C1 segment of cervical spinal cord (tissue), 14 donors: ENCODE measurements at places on chromosomes 11 and 22.

GRCh38 chr11:91365986-91366585 is 858.5 kb upstream of the FAT3 start:
- DNase-seq: no peak

DNA sequence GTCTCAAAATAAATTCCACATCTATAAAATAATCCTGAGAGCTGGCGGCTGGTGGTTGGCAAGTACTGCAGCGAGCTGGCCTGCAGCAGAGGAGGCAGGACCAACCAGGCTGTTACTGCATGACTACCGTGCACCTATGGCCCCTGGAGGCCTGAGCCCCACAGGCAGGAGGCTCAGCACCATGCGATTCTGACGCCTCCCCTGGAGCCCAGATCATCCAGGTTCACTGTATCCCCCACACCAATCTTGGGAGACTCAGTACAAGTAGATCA is 159.5 kb upstream of the NCAM1 start:
- DNase-seq: no peak

DNA sequence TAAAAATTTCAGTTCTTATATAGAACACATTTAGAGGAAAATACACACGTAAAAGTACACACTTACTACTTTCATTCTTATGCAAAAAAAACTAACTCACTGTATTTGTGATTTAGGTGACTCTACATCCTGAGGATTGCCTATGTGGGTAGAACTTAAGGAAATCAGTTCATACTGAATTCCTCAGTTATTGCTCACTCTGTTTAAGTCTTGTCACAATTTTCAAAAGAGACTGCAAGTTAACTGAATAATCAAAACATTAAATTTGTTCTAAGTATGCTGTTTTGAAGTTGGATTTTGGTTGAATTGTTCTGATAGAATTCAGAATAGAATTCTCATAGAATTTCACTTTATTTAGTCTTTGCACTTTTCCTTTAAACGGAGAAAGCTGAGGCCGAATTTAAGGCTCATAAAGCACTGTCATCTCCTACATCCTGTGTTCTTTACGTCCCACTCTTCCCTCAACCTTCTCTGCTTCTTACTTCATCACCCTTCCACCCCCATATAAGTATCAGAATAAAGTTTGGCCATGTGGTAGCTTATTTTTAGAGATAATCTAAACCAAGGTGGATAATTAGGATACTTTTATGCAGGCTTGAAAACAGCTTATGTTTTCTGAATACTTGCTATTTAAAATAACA is 59.8 kb downstream of the APOL5 start:
- DNase-seq: no peak

DNA sequence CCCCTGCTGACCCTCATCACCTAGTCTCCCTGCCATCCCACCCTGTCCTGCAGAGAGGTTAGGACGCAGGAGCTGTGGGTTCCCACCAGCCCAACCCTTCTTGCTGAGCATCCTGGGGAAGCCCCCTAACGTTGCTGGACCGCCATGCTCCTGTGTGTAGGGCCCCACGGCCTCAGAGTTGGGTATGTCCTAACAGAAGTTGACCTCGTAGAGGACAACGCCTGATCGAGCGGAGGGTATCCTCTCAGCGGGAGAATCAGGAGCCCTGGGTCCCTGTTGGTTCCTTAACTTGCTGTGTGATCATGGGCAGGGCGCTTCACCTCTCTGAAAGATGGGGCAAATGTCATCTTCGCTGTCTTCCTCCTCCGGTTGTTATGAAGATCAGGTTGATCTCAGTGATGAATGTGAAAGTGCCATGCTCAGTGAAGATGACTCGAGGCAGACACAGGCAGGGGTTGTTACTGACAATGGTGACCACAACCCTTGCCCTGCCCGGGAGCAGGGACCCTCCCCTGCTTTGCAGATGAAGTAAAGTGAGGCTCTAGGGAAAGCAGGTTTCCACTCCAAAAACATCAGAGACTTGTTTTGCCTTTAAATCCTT is 19.3 kb upstream of the CD5 start:
- DNase-seq: no peak

DNA sequence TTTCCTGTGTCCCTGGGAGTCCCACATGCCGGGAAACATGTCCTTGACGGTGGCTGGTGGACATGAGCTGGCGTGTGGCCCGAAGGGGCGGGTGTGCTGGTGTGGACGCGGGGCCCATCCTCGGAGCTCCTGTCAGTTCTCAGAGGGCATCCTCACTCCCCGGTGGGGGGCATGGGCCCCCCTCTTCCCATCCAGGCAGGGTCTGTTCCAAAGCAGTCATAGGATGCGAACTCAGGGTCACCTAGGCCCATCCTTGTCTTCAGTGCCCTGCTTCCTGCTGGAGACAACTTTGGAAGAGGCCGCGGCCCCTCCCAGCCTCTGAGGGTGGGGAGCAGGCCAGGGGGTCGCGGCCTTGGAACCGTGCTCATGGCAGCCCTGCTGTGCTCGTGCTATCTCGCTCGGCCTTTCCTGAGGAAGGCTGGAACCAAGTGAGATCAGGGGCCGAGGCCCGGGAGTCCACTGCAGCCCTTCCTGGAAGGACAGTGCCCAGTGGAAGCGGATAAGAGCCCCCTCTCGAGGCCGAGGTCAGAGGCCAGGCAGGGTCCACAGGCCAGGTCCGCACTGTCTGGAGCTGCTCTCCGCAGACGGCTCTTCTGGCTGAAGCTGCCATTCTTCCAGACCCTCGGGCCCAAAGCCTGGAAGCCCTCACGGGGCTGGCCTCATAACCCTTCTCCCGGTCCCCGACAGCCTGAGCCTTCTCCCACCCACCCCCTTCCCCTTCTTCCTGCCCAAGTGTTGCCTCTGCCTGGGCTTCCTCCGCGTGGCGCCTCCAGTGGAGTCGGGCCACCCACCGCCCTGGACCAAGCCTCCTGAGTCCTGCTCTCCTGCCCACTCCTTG is 8.7 kb downstream of the GRK2 start:
- no peak for DNase-seq

DNA sequence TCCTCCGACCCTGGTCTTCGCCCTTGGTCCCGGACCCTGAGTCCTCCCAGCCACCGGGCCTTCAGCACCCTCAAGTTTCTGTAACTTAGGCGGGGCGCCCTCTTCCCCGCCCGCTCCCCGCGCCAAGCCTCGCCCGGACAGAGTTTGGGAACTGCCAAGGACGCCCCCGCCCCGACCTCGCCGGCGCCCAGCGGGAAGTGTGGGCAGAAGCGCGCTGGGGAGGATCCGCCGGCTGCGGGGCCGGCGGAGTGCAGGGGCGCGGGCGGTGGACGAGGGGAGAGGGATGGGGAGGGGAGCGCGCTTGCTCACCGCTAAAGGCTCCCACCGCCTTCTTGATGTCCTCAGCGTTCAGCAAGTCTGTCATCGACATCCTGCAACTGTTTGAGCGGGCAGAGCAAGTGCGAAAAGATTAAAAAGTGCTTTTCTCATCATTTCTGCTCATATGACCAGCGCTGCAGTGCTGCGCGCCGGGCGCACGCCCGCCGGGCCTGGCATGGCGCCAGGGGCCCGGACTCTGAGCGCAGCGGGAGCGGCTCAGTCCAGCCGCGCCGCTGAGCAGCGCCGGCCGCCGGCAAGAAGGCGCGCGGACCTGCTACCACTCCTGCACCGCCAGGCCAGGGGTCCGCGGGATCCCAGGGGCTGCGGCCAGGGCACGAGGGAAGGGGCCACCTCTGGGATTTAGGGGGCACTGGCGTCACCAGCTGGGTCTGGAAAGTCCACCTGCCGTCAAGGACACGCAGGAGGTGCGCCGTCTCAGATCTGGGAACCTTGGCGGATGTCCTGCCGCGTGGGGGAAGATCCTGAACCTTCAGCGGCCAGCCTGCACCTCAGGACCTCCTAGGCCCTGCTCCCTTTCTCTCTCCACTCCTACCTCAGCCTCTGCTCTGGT is at the start of gene PVALB:
TSS of gene PVALB (minus strand) at position 400 of the 889 bp plus-strand sequence. CDS start at position 370, 30 bp downstream.
- DNase-seq: no peak

DNA sequence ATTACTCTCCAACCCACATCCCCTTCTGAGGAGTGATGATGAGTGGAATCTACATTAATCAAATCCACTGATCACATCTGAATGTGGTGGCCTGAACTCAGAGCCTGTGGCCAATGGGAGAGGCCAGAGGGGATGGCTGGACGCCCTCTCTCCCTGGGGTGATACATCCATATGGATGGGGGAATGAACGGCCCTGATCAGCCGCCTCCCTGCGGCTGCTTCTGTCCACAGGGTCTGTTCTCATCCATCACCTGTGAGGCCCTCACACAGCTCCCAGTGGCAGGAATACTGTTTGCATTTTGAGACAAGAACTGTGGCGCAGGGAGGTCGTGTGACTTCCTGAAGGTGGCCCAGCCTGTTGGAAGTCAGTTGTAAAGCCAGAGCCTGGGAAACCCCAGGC is 78.3 kb upstream of the SHISAL1 start:
- DNase-seq: no peak

DNA sequence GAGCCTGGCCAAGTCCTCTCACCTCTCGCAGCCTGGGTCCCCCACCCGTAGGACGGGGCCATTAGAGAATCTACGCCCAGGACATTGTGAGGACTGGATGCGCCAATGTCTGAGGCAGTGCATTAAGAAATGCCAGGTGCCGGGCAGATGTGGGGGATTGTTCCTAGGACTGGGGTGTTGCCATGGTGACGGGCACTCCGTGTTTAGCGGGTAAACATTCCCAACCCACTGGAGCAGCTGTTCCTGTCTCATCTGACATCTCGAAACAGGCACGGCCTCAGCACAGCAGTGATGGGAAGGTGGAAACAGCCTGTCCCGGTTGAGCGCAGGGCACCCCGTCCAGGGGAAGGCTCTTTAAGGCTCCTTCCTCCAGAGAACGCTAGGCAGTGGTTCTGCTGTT is 99.6 kb upstream of the RTL6 start:
- no peak for DNase-seq

- DNase-seq: peak; percentile 86
These were observed 82.5 kb upstream of the PICALM start for GRCh38 chr11:86151174-86152005.

DNA sequence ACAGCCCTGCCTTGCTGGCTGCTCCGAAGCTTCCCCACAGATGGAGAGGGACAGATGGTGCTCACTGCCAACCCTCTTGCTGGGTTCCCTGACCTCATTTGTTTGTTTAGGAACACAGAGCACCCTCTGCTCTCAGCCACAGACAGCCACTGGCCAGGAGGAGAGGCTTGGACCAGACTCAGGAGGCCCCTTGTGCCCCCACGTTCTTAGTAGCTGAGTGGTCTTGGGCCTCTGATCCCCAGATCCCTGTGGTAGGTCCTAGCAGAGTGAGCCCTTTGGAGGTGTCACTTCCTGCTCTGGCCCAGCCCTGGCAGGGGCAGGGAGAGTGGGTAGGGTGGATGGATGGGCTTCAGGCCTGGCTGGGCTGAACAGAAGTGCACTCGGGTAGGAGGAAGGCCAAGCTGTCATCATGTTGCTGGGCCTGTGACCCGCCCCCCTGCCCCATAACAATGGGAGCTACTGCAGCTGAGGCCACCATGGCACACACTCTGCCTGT is 84.0 kb downstream of the DHCR7 start:
- no peak for DNase-seq

- DNase-seq: no peak
These were observed 1.9 kb upstream of the SSH3 start for GRCh38 chr11:67301313-67301921.

- DNase-seq: no peak
These were observed 153.0 kb downstream of the MPPED1 start for GRCh38 chr22:43564859-43565258.

DNA sequence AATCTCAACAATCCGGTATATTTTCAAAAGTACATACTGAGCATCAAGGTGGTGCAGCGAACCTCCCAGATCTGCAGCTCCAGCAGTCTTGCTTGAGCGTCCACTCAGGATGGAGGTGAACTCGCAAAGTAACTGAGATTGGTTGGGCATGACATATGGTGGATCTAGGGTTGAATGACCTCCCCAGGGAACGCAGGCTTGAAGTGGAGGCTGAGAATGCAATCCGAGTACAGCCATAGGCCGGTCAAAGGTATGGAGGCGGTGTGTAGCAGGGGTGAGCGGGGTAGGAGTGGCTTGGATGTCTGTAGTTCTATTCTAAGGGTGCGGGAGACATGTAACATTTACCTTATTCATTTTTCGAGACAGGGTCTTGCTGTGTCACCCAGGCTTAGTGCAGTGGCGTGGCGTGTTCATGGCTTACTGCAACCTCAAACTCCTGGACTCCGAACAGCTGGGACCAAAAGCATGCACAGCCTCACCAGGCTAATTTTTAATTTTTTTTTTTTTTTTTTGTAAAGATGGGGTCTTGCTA is 631 bp upstream of the C22orf39 start:
- no peak for DNase-seq

DNA sequence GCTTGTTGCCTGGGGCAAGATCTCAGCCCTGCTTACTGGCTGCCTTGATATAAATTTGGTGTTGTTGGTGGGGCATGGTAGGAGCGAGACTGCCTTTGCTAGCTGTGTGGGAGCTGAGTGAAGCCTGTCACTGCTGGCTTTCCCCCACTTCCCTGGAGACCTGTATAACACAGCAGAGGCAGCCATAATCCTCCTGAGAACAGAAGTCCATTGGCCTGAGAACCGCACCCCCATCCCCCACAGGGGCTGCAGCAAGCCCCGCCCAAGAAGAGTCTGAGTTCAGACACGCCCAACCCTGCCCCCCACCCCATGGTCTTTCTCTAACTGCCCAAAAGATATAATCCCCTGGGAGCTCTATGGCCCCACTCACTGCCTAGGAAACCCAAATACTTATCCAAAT is 39.2 kb upstream of the ARHGAP42 start:
- DNase-seq: no peak

DNA sequence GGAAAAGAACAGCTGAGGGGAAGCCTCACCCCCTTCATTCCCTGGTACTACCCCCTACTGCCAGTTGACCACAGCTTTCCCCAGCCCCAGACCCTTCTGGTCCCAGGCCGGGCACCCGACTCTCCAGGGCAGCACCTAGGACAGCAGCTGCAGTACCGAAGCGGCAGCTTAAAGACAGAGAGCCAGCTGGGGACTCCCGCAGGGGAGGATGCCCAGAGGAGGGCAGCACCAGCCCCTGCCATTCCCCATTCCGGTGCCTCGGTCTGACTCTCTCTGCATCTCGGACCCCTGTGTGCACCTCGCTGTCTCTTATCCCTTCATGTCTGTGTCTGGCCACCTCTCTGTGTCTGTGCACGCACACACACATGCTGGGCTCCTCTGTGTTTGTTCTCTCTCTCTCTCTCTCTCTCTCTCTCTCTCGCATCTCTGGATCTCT is 9.4 kb downstream of the IGSF9B start:
- no peak for DNase-seq

GRCh38 chr11:78860720-78861422 is 286.2 kb upstream of the NARS2 start:
- DNase-seq: no peak

- DNase-seq: no peak
These were observed 136.0 kb downstream of the SERGEF start for GRCh38 chr11:17876827-17877226.

DNA sequence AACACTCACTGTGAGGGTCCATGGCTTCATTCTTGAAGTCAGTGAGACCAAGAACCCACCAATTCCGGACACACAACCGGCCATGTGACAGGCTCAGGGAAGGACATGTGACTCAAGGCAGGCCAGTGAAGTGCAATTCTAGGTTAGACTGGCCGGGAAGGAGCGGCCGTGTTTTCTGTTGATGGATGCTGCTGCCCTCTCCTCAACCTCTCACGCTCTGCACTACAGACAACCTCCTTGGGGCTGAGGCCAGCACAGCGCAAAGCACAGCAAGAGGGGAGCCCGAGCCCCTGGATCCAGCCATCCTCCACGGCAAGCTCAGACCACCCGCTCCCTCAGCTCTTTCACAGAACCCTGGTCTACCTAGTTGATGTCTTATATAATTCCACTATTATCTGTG is 2.8 kb downstream of the NUDT8 start:
- no peak for DNase-seq
